ENCODE measurements at places on chromosomes 7 and 10.
A peak's percentile ranks its signal among the peaks of the same experiment; 100 is the strongest.

DNA sequence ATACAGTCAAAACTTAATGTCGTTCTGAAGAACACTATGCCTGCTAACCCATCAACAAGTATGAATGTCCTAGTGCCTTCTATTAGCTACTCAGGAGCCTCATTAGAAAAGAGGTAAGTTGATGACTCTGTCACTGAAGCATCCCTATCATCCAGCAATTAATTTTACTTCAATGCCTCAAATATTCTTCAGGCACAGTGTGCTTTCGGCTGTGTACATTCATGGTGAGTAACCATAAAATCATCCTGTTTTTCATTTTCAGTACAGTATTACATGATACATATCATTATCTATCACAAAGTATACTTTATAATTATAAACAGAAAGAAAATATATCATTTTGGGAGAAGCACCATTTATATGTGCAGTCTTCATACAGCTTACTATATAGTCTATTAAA is 495.5 kb upstream of the ZWINT start:
- no peak for DNase-seq

GRCh38 chr7:727806-728460 is 852 bp upstream of the PRKAR1B start:
- peak; percentile 31 for DNase-seq

DNA sequence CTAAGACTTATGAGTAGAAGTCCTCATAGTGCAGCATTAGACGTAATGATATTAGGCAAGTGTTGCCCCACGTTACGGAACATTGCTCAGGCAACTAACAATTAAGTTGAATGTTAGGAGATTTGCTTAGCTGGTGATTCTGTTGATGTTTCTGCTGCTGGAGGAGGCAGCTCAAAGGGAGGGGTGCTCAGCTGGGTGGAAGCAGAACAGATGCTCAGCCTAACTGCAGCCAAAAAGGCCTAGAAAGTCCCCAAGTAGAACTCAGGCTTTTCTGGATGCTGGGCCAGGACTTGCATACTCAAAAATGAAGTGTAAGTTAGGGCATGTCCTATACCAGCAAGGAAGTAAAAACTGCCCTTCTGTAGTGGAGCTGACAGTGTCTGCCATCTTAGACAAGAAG is 201.4 kb downstream of the ADRA2A start:
- DNase-seq: no peak

DNA sequence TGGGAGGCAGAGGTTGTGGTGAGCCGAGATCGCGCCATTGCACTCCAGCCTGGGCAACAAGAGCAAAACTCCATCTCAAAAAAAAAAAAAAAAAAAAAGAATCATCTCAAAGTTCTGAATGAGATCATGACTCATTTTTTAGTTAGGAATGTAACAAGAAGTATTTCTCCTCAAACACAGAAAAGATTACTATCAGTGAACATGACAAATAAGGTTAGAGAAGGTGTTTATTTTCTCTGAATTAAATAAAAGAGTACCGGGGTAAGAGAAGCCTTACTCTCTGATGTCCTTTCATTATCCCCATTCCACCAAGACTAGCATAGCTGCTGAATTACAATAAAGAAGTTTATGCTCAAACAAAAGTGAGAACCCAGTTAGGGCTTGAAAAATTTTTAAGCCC is 50.1 kb downstream of the IPMK start:
- DNase-seq: no peak

GRCh38 chr10:82249141-82249540 is 374.1 kb downstream of the NRG3 start:
- no peak for DNase-seq
